ENCODE measurements at places on chromosomes 1 and 21.

DNA sequence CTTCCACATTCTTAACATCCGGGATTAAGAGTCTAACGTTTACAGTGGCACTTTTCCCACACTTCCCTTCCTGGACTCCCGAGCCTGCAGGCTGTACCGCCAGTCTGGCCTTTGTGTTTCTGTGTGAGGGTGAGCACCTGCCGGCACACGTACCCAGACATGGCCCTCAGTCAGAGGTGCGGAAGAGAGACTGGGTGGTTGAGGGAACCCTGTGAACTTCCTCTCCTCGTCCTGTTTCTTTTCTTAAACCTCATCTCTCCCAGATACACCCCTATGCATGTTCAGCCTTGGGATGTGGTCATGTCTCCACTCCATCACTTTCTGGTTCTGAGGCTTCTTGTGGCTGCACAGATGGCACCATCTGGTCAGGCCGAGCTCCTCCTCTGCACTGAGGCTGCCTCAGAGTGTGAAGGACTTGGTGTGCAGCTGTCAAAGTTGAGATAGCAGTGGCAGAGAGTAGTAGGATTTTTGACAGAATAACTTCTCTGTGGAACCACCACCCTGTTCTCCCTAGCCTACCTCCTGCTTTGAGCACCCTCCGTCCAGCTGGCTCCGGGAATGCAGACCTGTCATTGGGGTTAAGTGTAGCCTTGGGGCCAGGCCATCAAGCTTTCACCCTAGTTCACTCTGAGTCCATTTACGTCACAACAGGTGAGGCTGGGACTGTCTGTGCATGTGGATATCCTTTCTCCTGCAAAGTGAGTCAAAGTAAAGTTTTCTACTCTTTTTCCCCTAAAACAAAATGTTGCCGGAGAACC is 31.4 kb downstream of the VASH2 start:
- no peak for DNase-seq

- DNase-seq: no peak
Observed at GRCh38 chr1:87151500-87152421, 176.9 kb upstream of the LMO4 start.

DNA sequence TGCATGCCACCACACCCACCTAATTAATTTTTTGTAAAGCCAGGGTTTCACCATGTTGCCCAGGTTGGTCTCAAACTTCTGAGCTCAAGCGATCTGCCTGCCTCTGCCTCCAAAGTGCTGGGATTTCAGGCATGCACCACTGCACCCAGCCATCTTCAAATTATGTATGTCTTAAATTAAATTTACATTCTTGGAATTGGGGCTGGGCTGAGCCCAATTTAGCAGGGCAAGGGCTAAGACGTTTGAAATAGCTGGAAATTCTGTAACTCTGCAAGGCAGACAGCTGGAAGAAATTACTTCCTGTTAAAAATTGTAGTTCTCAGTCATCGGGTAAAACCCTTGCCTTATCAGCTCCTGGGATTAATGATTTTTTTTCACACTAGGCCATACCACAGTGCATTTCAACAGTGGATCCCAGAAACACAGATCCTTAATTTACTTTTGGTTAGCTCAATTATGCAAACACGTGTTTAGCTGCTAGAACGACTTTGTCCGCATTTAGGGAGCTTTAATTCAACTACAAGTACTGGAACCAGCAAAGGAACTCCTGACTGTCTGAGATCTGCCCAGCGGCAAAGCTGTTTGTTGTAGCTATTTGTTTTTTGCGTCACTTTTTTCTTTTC is 83.3 kb downstream of the OLFML3 start:
- no peak for DNase-seq

GRCh38 chr1:238439511-238439910 is 548.8 kb upstream of the ZP4 start:
- DNase-seq: no peak

DNA sequence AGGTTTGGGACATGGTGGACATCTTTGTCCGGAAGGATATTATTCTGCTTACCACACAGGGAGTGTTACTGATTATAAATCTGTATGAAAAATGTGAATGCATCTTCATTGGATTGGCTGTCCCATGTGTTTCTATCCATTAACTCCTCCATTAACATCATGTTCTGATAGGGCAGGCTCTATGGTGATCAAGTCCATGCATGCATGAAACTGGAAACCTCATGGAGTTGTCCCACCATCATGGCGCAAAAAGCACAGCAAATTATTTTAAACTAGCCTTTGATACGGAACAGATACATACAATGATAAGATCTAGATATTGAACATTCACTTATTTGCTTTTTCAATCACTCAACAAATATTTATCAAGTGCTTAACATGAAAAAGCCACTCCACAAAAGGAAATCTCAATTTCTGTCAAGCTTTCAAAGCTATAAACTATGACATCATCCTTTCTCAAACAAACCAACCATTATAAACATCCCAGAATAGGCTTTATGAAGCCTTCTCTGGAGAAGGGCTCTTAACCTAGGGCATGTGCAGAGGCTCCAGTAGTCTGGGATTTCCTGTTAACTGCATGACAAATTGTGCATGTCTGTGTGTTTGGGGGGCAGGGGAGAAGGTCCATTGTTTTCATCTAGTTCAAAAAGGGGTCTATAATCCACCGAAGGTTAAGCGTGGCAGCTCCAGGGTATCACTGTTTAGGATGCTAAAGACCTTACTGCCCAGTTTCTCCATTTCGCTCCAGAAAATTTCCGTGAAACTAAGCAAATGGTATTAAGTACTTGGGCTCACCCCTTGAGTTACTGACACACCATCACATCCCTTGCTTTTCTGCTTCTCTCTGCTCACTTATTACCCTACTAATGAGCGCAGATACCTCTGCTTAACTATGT is 46.1 kb downstream of the ADAMTS1 start:
- DNase-seq: no peak

GRCh38 chr1:230819976-230820375 is 48.3 kb downstream of the C1orf198 start:
- DNase-seq: no peak
